ENCODE measurements at places on chromosomes 2 and 18. TPM values are rescaled to one million over a fixed set of nuclear protein-coding genes. Genes with fewer than 3 reads are reported as not detected.

DNA sequence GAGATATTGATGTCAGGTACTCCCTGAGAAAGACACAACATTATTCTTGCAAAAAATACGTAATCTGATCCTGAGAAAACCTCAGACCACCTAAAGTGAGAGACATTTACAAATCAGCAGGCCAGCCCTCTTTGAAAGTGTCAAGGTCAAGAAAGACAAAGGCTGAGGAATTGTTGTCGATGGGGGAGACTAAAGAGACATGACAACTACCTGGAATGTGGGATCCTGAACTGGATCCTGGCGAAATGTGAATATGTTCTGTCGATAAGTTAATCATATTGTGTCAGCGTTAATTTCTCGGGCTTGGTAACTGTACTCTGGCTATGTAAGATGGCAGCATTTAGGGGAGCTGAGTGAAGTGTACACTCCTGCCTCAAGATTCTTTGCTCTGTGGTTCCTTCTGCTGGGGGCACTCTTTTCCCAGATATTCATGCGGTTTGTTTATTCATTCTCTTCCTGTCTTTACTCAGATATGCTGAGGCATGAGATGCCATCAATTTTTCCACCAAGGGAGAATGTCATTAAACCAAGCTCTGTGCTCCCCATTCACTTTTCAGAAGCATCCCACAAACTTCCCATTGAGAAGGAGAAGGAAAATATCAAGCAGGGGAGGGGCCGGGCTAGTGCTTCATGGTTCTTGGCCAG is 154.9 kb downstream of the CAPN13 start:
- no peak for DNase-seq

DNA sequence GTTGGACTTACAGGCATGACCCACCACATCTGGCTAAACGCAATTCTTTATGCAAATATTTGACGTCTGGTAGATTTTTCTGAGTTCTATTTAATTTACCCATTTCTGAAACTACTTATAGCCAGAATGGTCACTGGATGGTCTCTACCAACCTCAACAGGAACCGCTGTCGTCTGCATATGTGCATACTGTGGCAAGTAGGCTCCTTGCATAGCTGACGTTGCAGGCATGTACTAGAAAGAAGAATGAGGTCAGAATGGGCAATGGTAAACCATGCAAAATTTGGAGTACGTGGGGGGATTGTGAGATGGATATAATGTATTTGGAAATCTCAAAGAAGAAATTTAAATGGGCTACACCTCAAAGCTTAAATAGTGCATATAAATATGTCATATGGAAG is 77.1 kb upstream of the ITGB6 start:
- DNase-seq, result no peak

- no peak for DNase-seq
These were observed 243.9 kb upstream of the ID2 start for GRCh38 chr2:8437949-8438400.

The ATP6V1C2 gene
- not detected for total RNA-seq

The GPR75 gene
- total RNA-seq, result 0.55 TPM

GRCh38 chr2:68946117-68946516 is 6.6 kb downstream of the GKN2 start:
- DNase-seq, result no peak

The COL3A1 gene
- total RNA-seq, result not detected

DNA sequence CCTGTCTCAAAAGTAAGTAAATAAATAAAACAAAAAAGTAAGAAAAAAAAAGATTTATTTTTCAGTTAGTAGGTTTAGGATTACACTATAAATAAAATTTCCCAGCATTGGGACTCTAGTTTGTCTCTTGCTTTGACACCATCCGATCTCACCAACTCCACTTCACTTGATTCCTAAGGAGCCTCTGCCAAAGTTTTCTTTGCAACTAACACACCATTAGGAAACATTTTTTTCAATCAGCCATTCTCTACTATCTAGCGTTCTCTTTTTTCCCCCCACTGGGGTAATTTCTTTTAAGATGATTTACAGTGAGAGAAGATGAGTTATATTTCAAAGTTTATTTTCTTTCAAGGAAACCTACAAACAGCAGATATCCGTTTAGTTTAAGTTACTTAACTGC is 10.6 kb upstream of the NEMP2 start:
- no peak for DNase-seq

The ANO7 gene
- 5.3 TPM for total RNA-seq

The RGPD3 gene
- total RNA-seq, result 0.48 TPM

The SH2D6 gene
- 2.5 TPM for total RNA-seq

GRCh38 chr2:64376926-64377325 is 77.0 kb upstream of the LGALSL start:
- no peak for DNase-seq

The SERPINB13 gene
- total RNA-seq, result not detected

The SPOPL gene
- total RNA-seq, result 15.4 TPM
